Activated CD4-positive, alpha-beta T cell treated with anti-CD3 and anti-CD28 coated beads, Interleukin-2, amount 10 ng/mL, durations not matched to agents 24 days and 14 days (primary cell): ENCODE measurements at places on chromosomes 4 and X. TPM values are rescaled to one million over a fixed set of nuclear protein-coding genes. Genes with fewer than 3 reads are reported as not detected.

GRCh38 chrX:111555406-111555958, 44.0 kb downstream of the SERTM2 start:
- DNase-seq = no peak
- no peaks in the 10 kb centered on the region for H3K4me1 ChIP-seq
- H3K27ac ChIP-seq = no peak overlapping the region
- no peak overlapping the region for H3K4me3 ChIP-seq
- H3K27me3 ChIP-seq = no peaks in the 10 kb centered on the region
- H3K36me3 ChIP-seq = no peaks in the 10 kb centered on the region

DNA sequence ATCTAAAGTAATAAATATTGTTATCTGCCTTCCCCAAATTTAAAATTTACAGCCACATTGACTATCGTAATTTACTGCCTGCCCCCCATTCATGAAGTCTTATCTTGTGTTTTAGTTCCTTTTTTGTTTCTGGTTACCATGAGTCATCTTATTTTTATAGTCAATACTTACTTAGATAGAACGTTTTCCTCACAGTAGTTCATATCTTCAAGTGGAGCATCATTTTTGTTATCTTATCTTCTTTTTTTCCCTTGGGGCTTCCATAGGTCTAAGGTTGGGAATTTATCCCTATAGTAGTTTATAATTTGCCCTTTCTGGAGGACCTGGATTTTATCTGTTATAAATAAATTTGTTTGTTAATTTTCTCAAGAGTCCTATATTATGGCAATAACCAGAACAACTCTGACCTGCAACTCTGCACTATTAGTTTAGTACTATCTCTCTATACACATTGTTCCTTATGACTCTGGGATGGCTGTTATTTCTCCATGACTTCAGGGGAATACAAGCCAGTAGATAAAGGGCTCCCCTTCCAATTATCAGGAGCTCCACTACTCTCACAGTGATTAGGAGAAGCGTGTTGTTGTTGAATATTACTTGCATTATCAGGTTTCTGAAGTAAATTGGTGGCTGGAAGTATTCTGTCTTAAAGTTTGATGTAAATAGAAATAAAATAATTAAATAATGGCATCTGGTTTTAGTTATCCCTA, 330.6 kb downstream of the GALNTL6 start:
- DNase-seq = no peak
- H3K36me3 ChIP-seq = no peaks in the 10 kb centered on the region

- DNase-seq = no peak
- no peak overlapping the region for H3K4me3 ChIP-seq
- no peaks in the 10 kb centered on the region for H3K27me3 ChIP-seq
- no peaks in the 10 kb centered on the region for H3K36me3 ChIP-seq
- no peaks in the 10 kb centered on the region for H3K4me1 ChIP-seq
Measured at GRCh38 chr4:86118711-86119110, 241.1 kb downstream of the MAPK10 start.

GRCh38 chr4:41512136-41512535, 25.8 kb upstream of the LIMCH1 start:
- H3K36me3 ChIP-seq = no peaks in the 10 kb centered on the region
- no peak for DNase-seq
- no peaks in the 10 kb centered on the region for H3K27me3 ChIP-seq
- no peaks in the 10 kb centered on the region for H3K4me1 ChIP-seq
- no peak overlapping the region for H3K27ac ChIP-seq

GRCh38 chrX:125742811-125743210, 423.1 kb downstream of the TEX13C start:
- DNase-seq = no peak
- no peak overlapping the region for H3K27ac ChIP-seq
- no peak overlapping the region for H3K4me3 ChIP-seq
- no peaks in the 10 kb centered on the region for H3K4me1 ChIP-seq
- H3K36me3 ChIP-seq = no peaks in the 10 kb centered on the region

GRCh38 chr4:187500796-187501195, 494.8 kb upstream of the ZFP42 start:
- no peaks in the 10 kb centered on the region for H3K36me3 ChIP-seq
- H3K27ac ChIP-seq = no peak overlapping the region
- H3K4me1 ChIP-seq = no peaks in the 10 kb centered on the region
- no peak for DNase-seq
- H3K27me3 ChIP-seq = no peaks in the 10 kb centered on the region

DNA sequence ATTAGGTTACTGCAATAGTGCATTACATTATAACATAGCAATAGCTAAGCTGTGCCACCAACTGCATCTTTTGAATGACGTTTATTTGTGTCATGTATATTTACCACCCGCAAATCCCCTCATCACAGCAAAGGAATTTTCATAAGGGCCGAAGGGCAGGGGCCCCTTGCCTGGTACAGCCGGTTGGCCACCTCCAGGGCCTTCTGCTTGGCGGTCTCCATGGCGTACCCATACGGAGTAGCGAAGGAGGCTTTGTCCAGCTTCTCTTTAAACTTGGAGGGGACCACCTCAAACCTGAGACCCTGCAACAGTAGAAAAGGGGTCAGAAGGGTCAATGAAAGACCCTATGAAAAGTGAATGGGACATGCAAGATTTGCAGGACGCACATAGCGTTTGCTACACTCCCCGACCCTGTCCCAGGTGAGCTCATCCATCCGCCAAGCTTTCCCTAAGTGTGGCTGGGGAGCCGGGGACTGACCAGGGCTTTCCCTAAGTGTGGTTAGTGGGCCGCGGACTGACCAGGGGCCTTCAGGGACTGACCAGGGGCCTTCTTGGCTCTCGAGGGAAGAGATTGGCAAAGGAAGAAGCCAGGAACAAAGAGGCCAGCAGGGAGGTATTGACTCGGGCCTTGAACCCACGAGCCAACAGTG, 10.6 kb downstream of the ASMTL start:
- no peak overlapping the region for H3K27ac ChIP-seq
- H3K4me3 ChIP-seq = no peak overlapping the region
- H3K27me3 ChIP-seq = no peaks in the 10 kb centered on the region
- H3K4me1 ChIP-seq = no peaks in the 10 kb centered on the region
- peak; percentile 51 for DNase-seq

GRCh38 chrX:42175843-42176242, 252.5 kb upstream of the CASK start:
- H3K4me1 ChIP-seq = no peaks in the 10 kb centered on the region
- H3K27ac ChIP-seq = no peak overlapping the region
- no peaks in the 10 kb centered on the region for H3K27me3 ChIP-seq
- no peak for DNase-seq

- DNase-seq = no peak
- peak overlapping the region; percentile 67 for H3K4me3 ChIP-seq
- H3K36me3 ChIP-seq = peaks cover 54% of the 10 kb centered on the region
Measured at GRCh38 chr4:26326791-26327190, 6.0 kb downstream of the RBPJ start.

GRCh38 chrX:9677098-9677739, 88.4 kb downstream of the GPR143 start:
- H3K27ac ChIP-seq = peak overlapping the region; percentile 79
- H3K4me1 ChIP-seq = peaks cover 20% of the 10 kb centered on the region
- DNase-seq = peak; percentile 82
- H3K36me3 ChIP-seq = peaks cover 53% of the 10 kb centered on the region

- H3K27ac ChIP-seq = no peak overlapping the region
- H3K4me3 ChIP-seq = no peak overlapping the region
- H3K27me3 ChIP-seq = peaks cover 5% of the 10 kb centered on the region
- peaks cover 2% of the 10 kb centered on the region for H3K4me1 ChIP-seq
Measured at GRCh38 chr4:140298001-140298400, 75.4 kb upstream of the SCOC start.

GRCh38 chr4:180809439-180809838, 1433.8 kb upstream of the TENM3 start:
- H3K4me3 ChIP-seq = no peak overlapping the region
- no peak overlapping the region for H3K27ac ChIP-seq
- no peaks in the 10 kb centered on the region for H3K4me1 ChIP-seq

GRCh38 chr4:42078184-42078801, 74.2 kb downstream of the BEND4 start:
- peaks cover 12% of the 10 kb centered on the region for H3K36me3 ChIP-seq
- H3K27ac ChIP-seq = no peak overlapping the region
- H3K27me3 ChIP-seq = no peaks in the 10 kb centered on the region
- no peak overlapping the region for H3K4me3 ChIP-seq
- DNase-seq = no peak

- no peaks in the 10 kb centered on the region for H3K27me3 ChIP-seq
- no peak overlapping the region for H3K4me3 ChIP-seq
- peaks cover 48% of the 10 kb centered on the region for H3K36me3 ChIP-seq
- H3K27ac ChIP-seq = no peak overlapping the region
- DNase-seq = no peak
Measured at GRCh38 chr4:99062120-99062519, 26.5 kb downstream of the ADH5 start.

DNA sequence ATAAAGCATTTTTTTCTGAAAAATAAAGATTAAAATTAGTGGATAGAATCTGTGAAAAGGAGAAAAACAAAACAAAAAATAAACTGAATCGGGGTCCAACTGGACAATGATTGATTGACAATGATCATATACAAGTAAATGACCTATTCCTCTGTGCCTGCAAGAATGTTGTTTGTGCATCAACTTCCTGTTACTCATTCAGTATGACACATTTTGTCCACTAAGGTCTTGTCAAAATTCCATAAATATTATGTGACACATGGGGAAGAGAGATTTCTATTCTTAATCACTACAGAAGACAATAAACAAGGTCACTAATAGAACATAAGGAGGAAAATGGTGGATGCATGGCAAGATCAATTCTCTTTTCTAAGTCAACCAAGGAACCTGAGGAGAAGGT, 54.9 kb downstream of the F8 start:
- no peaks in the 10 kb centered on the region for H3K36me3 ChIP-seq
- no peak overlapping the region for H3K27ac ChIP-seq
- DNase-seq = no peak
- H3K27me3 ChIP-seq = peaks cover 16% of the 10 kb centered on the region
- H3K4me1 ChIP-seq = peaks cover 2% of the 10 kb centered on the region

The MAGEA1 gene
- not detected in 2 replicates for total RNA-seq

The LRCH2 gene
- not detected in 2 replicates for total RNA-seq
